ENCODE measurements at places on chromosomes 7 and 10.

- DNase-seq = no peak
Measured at GRCh38 chr7:37643876-37644275, 39.7 kb upstream of the GPR141 start.

- no peak for DNase-seq
Measured at GRCh38 chr7:2210551-2211258, 22.0 kb downstream of the MAD1L1 start.

DNA sequence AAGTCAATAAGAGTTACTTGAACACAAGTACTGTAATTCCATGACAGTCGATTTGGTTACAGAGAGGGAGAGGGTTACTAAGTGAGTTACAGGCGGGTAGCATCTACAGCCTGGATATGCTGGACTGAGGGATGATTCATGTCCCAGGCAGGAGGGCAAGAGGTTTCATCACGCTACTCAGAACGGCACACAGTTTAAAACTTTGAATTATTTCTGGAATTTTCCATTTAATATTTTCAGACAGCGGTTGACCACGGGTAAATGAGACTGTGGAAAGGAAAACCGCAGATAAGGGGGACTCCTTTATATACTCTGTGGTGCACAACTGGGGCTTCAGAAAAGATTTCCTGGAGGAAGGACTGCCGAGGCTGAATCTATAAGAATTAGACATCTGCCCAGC is 25.7 kb upstream of the LRRC4 start:
- DNase-seq = no peak

DNA sequence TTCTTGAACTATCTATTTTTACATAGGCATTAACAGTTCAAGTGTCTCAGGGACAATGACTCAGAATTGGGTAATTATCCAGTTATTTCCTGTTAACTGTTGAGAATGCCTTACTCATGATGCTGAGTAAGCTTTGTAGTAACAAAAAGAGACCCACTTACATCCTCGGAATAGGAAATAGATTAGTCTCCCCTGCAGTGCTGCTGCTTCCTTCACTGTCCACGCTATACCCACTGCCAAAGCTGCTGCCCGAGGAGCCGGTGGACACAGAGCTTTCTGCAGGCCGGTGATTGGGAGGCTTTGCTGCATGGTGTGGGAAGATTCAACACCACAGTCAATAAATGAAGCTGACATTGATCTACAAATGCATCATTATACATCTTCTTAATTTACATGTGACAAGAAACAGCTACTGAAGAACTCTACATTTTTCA is 357.1 kb downstream of the PCLO start:
- no peak for DNase-seq

GRCh38 chr10:118330295-118331076 is 11.6 kb downstream of the FAM204A start:
- no peak for DNase-seq

- DNase-seq = no peak
Measured at GRCh38 chr7:111006691-111007090, 84.2 kb upstream of the LRRN3 start.

DNA sequence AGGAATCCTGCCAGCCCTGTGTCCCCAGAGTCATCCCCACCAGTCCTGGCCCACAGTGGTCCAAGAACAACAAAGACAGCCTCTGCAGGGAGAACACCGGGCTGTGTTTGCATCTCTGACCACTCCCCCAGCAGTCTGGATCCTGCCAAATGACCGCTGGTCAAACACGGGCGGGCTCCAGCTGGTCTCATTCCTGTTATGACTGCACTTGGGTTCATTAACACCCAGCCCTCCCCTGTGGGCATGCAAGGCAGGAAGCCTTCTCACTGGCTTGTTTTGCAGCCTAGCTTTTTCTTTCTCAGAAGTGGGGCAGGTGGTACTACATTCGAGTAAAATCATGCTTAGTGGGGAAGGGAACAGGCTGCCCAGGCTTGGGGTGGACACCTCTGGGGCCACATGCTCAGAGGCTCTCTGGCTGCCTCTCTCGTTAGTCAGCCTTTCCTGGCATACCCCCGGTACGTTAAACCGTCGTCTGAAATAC is 190.0 kb downstream of the PLXNA4 start:
- DNase-seq = no peak

DNA sequence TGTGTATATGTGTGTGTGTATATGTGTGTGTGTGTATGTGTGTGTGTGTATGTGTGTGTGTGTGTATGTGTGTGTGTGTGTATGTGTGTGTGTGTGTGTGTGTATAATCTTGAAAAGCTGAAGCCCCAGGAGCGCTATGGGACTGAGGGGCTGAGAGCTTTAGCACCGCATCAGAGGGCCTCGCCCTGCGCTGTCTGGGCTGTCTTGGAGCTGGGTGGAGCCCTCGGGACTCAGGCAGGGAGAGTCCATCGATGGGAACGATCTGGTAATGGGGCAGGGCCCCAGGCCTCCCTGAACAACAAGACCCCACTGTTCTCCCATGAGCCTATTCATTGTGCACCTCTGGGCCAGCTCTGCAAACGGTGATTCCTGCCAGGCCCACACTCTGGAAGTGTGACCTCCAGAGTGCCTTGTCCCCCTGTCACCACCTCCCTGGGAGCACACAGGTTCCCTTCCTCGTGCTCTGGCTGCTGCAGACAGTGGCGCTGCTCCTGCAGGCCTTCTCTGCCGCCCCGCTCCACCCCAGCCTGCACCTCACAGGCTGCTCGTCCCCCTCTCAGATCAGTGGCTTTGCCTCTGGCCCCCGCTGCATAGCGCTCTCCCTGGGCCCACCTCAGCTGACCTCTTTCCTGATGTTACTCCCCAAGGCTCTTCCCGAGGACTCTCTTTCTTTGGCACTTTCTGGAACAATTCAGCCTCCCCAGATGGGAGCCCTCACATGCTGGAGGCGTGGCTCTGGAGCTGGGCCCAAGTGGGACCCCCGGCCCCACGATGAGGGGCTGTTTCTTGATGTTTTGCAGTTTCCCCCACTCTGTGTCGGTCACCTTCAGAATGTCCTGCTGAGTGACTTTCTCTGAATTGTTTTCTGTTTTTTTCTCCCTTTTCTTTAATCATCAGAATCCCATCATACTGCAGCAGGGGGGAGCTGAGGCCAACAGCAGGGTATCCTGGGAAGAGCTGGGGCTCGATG is 542.2 kb upstream of the FOXK1 start:
- DNase-seq = no peak

DNA sequence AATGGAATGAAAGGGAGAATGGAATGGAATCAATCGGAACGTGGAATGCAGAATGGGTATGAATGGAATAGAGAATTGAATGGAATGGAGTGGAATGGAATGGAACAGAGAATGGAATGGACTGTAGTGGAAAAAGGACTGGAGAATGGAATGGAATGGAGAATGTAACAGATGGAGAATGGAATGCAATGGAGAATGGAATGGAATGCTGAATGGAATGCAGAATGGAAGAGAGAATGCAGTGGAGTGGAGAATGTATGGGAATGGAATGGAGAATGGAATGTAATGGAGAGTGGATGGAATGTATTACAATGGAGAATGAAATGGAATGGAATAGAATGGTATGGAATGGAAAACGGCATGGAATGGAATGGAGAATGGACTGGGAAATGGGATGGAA is 96.9 kb downstream of the NSUN6 start:
- DNase-seq = no peak

GRCh38 chr7:46368871-46369270 is 447.8 kb upstream of the IGFBP3 start:
- no peak for DNase-seq
